ENCODE measurements at places on chromosomes 2 and 18. TPM values are rescaled to one million over a fixed set of nuclear protein-coding genes. Genes with fewer than 3 reads are reported as not detected.

Gene AFF3
- total RNA-seq: 21.9 TPM

Gene SOX11
- total RNA-seq: under 0.01 TPM

Gene UPP2
- total RNA-seq: not detected

Gene HOXD1
- not detected for total RNA-seq

Gene KHK
- total RNA-seq: 0.52 TPM

Gene RIT2
- total RNA-seq: not detected
